Midbrain (tissue), 1 donor: ENCODE measurements at places on chromosomes 16 and 17.

DNA sequence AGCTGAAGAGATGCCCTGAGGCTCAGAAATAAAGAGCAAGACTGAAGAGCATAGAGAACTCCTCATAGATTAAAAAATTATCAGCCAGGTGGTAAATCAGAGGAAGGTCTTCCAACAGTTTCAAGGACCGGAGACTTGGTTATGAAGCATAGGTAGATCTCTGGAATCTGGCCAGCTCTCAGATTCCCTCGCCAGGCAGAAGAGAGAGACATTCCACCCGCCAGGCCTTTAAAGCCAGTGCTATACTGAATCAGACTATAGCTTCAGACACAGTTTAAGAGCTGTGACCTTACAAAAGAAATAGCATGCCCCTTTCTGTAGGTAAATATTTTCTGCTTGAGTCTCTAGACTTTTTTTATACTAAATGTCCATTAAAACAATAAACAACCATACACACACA is 70.3 kb downstream of the NFATC3 start:
- no peak for DNase-seq

GRCh38 chr16:25859645-25860044 is 167.9 kb downstream of the HS3ST4 start:
- DNase-seq, result no peak

- no peak for DNase-seq
Observed at GRCh38 chr17:68033636-68034451, 1.7 kb upstream of the KPNA2 start.

DNA sequence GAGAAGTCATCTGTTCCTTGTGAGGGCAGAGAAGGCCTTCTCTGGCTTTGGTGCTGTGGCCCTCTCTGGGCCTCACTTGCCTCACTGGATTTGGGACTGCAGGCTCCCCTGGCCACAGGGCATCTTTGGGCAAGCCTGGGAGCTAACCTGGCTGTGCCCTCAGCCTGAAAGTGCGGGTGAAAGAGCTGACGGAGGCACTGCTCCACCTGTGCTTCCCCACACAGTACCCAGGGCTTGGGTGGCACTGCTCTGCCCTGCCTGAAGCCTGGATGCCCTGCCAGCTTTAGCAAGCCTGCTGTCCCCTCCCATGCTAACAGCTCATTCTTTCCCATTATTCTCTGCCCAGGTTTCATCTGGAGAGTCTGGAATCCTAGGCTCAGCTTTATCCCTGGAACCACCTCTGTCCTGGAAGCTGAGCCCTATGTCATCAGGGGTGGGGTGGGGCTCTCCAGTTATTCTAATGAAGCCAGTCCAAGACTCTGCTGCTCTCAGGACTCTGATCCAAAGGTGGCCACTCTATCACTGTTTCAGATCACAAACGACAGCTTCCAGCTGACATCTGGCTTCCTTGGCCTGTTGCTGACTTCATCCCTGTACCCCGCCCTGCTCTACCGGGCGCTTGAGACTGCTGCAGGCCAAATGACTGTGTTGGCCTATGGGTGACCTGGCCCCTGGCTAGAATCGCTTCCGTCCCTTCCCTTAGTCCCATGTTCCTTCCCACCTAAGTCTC is 29.3 kb downstream of the HIC1 start:
- no peak for DNase-seq

DNA sequence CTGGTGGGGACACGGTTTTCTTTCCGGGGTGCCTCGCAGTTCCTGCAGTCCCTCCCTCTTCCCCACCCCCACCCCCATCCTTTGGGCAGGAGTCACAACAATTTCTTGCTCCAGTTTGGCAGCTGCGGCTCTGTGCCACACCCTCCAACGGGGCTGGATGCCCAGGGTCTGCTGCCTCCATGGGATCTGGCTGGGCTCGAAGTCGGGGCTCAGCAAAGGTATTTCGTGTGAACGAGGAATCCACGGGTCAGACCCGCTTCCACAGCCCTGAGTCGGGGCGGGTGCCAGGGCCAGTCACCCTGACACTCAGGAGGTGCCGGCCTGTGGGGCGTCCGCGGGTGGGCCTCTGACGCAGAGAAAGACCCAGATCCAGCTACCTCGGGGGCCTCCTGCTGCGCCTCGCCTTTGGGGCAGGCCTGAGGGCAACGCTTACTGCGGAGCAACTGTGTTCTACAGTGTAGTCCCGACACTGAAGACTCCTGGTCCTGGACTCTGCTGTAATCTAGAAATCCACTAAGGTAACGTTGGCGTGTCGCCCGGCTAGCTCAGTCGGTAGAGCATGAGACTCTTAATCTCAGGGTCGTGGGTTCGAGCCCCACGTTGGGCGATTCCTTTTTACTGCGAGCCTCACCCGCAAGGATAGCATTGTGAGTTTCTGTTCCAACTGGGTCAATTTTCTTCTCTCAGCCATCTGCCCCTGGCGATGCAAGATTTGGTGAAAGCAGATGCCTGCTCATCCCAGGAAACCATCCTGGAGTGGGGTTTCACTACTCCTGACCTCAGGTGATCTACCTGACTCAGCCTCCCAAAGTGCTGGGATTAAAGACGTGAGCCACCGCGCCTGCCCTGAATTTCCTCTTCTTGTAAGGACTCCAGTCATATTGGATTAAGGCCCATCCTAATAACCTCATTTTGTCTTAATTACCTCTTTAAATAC is 12.6 kb upstream of the OR1F1 start:
- no peak for DNase-seq

DNA sequence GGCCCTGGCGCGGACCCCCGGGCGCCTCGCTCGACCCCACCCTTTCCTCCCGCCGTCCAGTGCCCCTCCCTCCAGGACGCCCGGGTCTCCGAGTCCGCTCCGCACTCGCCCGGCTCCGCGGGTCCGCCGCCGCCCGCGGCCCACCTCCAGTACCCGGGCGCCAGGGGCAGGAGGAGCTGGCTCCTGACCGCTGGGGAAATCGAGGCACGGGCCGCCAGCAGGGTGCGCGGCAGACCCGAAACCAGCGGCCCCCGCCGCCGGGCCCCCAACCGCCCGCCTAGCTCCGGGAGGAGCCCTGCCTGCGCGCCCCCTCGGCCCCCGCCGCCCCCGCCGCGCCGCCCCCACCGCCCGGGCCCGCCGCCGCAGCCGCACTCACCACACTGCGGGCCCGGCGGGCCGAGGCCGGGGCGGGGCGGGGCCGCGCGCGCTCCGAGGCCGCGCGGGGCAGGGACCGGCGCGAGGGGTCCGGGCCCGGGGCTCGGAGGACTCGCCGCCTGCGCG is 333 bp downstream of the MAFG start:
- no peak for DNase-seq

DNA sequence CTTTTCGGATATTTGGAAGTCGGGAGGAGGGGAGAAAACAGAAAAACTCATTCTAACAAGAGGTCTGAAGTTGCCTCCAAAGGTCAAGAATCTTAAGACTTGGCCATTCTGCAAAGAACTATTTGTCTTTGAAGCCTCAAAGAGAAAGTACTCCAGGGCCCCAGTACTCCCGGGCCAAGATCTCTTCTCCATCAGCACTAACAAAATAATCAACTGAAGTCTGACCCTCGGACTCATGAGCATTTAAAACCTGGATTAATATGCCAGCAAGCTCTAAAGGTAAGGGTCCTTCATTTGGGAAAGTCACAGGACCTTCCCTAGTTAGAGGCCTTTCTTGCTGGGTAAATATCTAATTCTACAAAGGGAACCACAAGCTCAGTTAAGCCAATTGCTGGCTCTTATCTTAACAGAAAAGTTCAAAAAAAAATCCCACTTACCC is 4.5 kb downstream of the AXIN2 start:
- no peak for DNase-seq

DNA sequence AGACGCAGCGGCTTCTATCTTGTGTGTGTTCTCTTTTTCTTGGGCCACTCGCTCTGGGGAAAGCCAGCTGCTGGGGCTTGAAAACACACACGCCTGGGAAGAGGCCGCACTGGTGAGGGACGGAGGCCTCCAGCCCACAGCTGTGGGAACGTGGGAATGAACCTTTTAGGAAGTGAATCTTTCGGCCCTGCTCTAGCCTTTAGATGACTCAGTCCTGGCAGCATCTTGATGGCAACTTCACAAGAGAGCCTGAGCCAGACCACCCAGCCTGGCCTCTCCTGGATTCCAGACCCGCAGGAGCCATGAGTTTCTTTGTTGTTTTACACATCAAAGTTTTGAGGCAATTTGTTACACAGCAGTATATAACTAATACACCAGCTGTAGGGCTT is 2.2 kb upstream of the PDPK1 start:
- no peak for DNase-seq

GRCh38 chr17:30291543-30292285 is at the start of gene BLMH:
Gene BLMH, minus strand, starts transcription at chr17:30291944. Its CDS starts 125 bp downstream, at chr17:30291819.
- DNase-seq, result peak; percentile 86

DNA sequence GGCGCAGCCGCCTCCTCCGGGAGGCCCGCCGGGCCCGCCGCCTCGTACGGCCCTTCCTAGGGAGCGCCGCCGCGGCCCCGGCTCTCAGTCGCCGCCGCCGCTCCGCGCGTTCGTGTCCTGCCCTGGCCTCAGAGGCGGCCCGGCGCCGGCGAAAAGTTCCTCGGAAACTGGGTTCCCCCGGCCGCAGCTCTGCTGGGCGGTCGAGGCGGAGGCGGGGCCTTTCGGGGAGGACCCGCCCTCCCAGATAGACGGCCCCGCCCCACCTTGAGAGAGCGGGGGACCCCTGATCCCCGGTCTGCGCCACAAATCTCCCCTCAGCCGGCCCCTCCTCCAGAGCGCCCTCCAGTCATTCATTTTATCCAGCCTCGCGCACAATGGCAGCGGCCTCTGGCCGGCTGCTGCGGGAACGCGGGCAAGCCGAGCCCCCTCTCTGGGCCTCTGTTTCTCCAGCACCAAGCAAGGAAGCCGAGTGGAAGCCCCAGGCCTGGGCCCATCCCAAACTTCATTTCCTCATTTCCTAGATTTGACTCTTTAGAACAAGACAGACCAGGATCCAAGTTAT is at the start of gene SREBF1:
SREBF1 (minus strand) TSS at position 169 of the 562 bp plus-strand sequence. CDS start 169 bp downstream, outside the sequence.
- peak; percentile 61 for DNase-seq

DNA sequence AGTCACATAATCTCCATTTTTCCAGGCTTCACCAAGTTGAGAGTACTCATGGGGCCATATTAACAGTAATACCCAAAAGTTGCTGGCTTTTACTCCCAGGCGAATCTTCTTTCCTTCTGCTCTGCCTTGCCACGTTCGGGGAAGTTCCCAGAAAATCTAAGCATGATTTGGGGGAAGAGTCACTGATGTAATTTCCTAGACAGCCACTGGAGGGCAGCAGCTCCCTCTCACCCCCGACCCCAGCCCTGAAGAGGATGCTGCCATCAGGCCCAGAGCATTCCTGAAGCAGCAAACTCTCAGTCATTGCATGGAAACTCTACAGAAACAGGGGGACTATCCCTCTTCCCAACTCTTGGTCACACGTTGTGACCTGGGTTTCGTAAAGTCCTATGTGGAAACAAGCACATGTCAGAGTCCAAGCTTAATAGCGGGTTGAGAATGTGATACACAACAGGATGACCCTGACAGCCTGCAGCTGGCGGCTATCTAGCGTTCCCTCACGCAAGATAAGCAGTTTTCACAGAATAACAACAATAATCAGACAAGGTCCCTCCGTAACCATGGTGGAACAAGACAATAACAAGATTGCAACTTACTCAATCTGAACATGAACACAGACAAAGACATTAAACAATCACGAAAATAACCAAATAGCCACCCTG is 43.8 kb upstream of the DHX40 start:
- peak; percentile 64 for DNase-seq

DNA sequence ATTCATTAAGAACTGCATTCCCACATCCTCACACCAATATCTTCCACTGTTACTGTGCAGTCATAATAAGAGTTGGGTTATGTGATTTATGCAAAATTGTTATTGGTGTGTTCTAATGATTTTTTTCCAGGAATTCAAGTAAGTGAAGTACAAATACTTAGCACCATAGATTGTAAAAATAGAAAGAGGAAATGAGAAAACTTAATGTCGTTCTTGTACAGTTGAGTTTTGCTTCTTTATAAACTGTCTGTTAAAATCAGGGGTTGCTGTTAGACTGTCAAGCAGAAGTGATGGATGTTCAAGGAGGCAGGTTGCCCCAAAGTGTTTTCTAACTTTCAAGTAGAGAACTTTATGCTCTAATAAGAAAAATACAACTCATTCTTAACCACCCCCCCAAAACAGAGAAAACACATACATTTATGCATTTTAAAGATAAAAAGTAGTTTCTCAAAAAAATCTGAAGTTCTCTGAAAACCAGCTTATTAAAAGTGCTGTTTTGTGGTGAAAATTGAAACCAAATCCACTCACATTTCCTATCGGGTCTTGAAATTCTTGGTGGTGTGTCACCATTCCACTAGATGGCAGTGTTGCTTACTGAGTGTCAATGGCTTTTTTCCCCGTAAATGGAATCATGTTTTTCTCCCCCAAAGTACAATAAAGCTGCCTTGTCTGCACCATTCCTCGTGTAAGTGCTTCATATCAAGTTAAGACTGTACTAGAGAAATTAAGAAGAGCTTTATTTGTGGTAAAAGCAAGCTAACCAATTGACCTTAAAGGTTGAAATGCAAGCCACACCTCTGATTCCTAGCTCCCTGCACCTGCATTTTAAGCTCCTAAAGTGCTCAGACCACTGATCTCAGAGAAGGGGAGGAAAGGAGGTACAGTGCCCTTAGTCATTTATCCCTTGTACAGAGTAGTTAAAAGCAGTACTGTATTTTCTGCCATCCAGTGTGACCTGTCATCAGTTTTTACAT is 4.7 kb upstream of the IGSF6 start:
- peak; percentile 63 for DNase-seq

DNA sequence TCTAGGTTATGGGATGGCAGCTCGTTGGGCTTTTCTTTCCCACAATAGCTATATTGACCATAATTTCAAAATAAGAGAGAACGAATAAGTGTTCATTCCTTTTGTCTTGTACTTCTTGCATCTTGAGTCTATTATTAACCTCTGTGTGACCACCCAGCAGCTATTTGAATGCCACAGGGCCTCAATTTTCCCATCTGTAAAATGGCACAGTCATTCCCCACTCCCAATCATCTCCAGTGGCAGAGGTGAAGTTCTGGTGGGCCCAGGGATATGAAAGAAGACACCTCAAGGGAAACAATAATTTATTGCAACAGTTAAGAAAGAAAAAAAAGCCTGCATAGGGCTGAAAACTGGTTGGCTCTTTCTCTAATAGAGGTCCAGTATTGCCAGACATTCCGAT is 28.6 kb upstream of the NKD1 start:
- DNase-seq, result no peak

DNA sequence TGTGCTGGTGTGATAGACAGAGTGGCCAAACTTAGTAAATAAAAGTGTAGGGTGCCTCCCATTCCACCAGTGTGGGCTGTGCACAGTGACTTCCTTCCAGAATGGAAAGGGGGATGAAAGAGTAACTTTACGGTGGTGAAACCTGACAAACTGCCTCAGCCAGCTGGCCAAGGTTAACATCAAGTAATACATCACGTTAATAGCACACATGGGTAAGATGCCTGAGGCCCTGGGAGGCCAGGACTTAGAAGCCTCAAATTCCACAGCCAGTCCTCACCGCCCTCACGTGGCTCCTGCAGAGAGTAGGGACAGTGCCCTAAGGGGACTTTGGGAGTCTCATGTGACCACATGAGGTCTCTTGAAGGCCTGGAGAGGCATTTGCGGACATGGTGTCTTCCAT is 14.1 kb downstream of the RMI2 start:
- no peak for DNase-seq

GRCh38 chr17:36645422-36645821 is 44.0 kb downstream of the MRM1 start:
- no peak for DNase-seq

- DNase-seq, result no peak
Observed at GRCh38 chr17:76318586-76318985, 10.5 kb upstream of the QRICH2 start.

GRCh38 chr16:71626018-71626857 is at the start of gene MARVELD3:
Gene MARVELD3, plus strand, starts transcription at chr16:71626184. Its CDS starts 46 bp downstream, at chr16:71626230.
- DNase-seq, result no peak
